ENCODE measurements at places on chromosomes 2 and 18.

DNA sequence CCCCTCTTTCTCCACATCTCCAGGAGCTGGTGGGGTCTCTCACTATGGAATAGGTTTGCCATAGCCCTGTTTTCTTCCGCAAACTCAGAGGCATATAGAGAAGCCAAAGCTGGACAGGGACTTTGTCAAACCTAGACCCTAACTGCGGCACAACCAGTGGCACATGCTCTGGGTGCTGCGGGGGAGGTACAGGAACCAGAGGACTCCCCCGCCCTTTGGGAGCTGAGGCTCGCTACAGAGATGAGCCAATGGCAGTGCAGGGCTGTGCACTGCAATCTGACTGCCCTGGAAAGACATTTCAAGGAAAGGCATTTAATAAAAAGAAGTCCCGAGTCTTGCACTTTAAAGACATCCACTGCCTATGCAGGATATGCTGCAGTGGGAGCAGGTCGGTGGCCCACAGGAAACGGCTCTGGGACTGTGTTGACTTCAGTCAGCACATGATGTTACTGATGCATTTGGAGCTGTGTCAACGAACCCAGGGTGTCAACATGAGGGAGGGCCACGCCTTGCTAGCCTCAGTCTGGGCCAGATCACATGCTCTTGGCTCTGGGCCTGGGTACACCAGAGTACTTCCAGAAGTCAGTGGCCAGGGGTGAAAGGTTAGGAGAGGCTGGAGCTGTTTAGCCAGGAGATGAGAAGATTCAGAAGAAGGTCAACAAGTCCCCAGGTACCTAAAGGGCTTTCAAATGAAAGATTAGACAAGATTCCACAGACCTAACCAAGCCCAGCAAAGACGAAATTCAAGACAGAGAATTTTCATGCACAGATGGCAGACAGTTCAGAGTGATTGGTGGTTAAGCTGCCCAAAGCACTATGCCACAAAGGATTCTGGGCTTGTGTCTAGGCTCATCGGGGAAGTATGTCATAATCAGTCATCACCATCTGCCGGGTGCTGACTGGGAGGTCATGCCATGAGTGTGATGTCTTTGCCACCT lies 8.2 kb downstream of the SLC35F6 start:
- DNase-seq, result no peak

- DNase-seq, result no peak
These were observed 10.0 kb upstream of the DUSP19 start for GRCh38 chr2:183068561-183068960.

- DNase-seq, result peak; percentile 19
These were observed 295.9 kb upstream of the CRIM1 start for GRCh38 chr2:36059691-36060090.

- DNase-seq, result no peak
These were observed 69.7 kb downstream of the SKA1 start for GRCh38 chr18:50444539-50444938.

GRCh38 chr2:112870841-112871835 lies 34.6 kb upstream of the IL1B start:
- DNase-seq, result no peak

DNA sequence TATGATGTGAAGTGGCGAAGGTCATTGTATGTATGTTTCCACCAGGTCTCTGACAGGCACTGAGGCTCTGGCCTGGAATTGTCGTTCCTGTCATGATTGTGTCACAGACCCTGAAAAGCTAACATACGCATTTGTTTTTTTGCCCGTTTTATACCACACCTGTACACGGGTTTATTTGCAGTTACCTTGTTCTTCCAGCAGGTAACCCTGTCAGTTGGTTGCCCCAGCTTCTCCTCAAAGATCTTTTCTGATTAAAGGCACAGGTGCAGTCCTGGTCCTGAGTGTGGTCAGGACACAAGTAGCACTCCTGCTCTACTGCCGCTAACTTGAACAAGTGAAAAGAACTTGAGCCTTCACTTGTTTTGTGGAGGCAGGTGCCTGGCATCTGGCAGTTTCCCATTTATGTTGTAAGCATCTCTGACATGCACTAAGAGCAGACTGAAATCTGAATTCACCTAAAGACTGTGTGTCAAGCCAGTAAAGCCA lies 19.9 kb downstream of the CD8A start:
- DNase-seq, result no peak

GRCh38 chr18:62368100-62368499 lies 43.0 kb downstream of the TNFRSF11A start:
- DNase-seq, result peak; percentile 42

- DNase-seq, result no peak
These were observed 45.2 kb downstream of the TMEM131 start for GRCh38 chr2:97950329-97951154.

DNA sequence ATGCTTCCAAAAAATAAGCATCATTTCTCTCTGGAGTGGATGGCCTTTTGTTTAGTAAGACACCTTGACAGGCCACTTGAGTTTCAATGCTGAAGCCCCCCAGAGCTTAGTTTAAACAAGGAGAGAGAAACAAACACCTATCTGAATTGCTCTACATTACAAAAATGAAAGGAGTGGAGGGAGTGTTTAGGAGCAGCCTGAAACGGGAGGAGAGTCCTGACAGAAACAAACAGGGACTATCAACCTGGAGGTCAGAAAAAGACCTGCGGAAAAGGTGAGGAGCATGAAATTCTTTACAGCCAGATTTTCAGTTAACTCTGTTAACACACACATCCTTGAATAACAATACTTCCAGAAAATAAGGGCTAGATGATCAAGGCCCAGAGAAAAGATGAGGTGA lies 126.2 kb downstream of the NR4A2 start:
- no peak for DNase-seq

- no peak for DNase-seq
These were observed 183.3 kb upstream of the DOK6 start for GRCh38 chr18:69217196-69218000.

DNA sequence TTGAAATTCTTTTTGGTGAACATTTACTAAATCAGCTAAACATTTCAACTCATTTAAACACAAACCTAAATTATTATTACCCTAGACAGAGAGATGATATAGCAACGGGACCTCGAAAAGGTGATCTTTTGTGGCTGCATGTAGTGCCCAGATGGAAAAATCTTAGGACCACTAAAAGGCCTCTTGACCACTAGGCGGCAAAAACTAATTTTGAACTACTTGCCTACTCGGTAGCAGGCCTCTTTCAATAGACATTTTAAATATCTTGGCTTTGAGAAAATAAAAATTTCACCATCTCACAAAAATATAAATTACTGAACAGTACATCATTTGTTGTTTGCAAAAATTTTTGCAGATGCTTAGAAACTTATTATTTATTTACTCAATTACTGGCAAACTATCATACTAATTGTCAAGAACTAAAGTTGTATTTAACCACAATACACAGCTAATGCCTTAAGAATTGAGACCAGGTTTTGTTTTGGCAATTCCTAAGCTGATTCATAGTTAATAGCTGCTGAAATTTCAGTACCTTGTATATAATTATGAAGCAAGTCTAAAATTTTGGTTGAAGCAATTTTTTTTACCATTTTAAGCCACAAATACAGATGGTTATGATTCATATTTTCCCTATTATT lies 9.4 kb downstream of the COL3A1 start:
- DNase-seq, result no peak

GRCh38 chr2:63121055-63121834 lies 70.6 kb downstream of the OTX1 start:
- DNase-seq, result no peak

GRCh38 chr2:231985823-231986261 lies 24.3 kb downstream of the DIS3L2 start:
- no peak for DNase-seq

DNA sequence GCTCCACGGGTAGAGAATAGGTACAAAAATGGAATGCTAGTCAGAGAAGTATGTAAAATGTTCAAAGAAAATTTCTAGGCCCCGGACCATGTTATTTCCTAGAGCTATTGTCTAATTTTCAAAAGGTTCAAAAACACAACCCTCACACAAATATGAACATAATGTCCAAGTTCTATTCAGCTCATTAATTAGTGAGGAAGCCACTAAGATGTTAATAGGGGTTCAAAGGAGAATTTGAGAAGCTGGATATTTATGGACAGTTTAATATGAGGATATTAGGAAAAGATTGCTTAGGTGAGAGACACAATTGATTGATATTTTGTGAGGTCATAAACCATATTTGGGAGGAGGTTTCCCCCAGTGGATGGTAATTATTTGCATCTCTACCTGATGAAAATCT lies 710.6 kb upstream of the ID2 start:
- no peak for DNase-seq
